ENCODE measurements at places on chromosomes 7 and 10. TPM values are rescaled to one million over a fixed set of nuclear protein-coding genes. Genes with fewer than 3 reads are reported as not detected.

The DYDC2 gene
- not detected for total RNA-seq

GRCh38 chr7:45586542-45587520 lies 12.7 kb downstream of the ADCY1 start:
- no peak overlapping the region for H3K27ac ChIP-seq
- no peak overlapping the region for H3K4me3 ChIP-seq
- H3K36me3 ChIP-seq, result no peaks in the 10 kb centered on the region
- DNase-seq, result no peak

DNA sequence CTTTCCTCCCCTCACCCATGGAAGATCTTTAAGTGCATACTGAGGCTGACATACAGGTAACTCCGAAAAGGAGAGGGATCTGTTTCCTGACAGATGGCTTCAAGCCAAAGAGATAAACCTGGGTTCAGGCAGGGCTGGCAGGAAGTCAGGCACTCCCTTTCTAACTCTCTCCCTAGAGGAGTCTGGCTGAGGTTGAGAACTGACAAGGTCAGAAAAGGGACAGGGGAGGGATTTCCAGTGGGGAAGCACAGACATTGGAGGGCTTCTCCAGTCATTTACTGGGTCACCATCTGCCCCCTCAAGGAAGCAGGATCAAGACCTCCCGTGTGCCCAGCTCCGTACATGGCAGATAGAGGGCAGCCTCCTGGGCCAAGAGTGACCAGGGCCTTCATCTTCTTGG lies 31.6 kb downstream of the TLX1 start:
- no peak overlapping the region for H3K4me3 ChIP-seq
- H3K27ac ChIP-seq, result no peak overlapping the region
- DNase-seq, result no peak
- H3K4me1 ChIP-seq, result no peaks in the 10 kb centered on the region

- H3K4me1 ChIP-seq, result peaks cover 98% of the 10 kb centered on the region
- no peaks in the 10 kb centered on the region for H3K27me3 ChIP-seq
- no peak overlapping the region for H3K4me3 ChIP-seq
- DNase-seq, result no peak
- peak overlapping the region; percentile 94 for H3K27ac ChIP-seq
These were observed 9.7 kb downstream of the EIF4H start for GRCh38 chr7:74183653-74184450.

DNA sequence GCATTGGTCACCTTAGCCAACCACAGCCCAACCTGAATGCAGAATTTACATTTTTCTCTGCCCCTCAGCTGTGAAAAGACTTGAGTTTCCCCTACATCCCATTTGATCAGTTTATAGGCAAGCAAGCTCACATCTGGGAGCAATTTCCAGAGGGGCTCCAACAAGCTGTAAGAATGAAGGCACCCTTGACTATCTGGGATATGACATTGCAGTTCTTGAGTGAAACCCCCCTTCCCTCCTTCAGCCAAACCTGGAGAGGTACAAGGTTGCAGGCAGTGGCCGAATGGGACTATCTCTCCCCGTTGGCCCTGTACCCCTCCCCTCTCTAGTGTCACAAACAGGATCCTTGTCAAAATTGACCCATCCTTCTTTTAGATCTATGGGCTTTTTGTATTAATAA lies 30.5 kb downstream of the POLL start:
- H3K4me1 ChIP-seq, result no peaks in the 10 kb centered on the region
- no peak overlapping the region for H3K4me3 ChIP-seq
- no peak overlapping the region for H3K27ac ChIP-seq
- peaks cover 17% of the 10 kb centered on the region for H3K36me3 ChIP-seq
- H3K27me3 ChIP-seq, result peaks cover 6% of the 10 kb centered on the region
- no peak for DNase-seq

GRCh38 chr10:75762431-75762802 lies 331.0 kb downstream of the LRMDA start:
- H3K27me3 ChIP-seq, result no peaks in the 10 kb centered on the region
- no peak for DNase-seq
- H3K36me3 ChIP-seq, result no peaks in the 10 kb centered on the region

DNA sequence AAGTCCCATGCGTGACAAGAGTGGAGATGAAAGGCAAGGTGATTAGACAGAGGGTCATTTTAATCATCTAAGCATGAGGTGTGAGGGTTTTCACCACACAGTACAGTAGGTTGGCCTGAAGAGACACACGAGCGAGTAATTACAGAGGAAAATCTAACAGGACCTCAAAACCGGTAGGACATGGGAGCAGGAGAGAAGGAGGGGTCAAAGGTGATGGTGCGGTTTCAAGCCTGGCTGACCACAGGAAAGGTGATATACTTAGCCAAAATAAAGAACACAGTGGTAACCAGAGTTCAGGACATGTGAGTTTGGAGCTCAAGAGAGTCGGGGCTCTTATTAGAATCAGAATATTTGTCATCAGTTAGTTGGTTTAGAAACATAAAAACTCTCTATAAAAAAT lies 20.0 kb downstream of the GLI3 start:
- H3K4me3 ChIP-seq, result no peak overlapping the region
- no peak for DNase-seq
- peak overlapping the region; percentile 14 for H3K27ac ChIP-seq
- no peaks in the 10 kb centered on the region for H3K4me1 ChIP-seq
- H3K36me3 ChIP-seq, result no peaks in the 10 kb centered on the region

DNA sequence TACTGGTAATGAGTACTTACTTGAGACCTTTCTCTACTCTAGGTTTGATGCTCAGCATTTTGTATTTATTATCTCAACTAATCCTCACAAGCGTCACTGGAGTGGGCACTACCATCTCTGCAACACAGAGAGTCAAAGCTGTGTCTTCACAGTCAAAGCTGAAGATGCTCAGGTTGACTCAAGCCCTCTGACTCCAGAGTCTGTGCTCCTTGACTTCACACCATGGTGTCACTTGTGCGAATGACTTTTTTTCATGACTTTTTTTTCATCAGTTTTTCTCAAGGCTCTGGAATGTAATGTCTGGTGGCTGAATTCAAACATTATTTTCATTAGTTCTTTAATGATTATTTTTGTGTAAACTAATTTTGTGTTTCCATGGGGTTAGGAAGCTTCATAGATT lies 30.4 kb upstream of the TARP start:
- H3K27me3 ChIP-seq, result no peaks in the 10 kb centered on the region
- DNase-seq, result no peak
- H3K4me3 ChIP-seq, result no peak overlapping the region
- no peak overlapping the region for H3K27ac ChIP-seq
- no peaks in the 10 kb centered on the region for H3K4me1 ChIP-seq
- no peaks in the 10 kb centered on the region for H3K36me3 ChIP-seq

- no peaks in the 10 kb centered on the region for H3K4me1 ChIP-seq
- H3K4me3 ChIP-seq, result no peak overlapping the region
- no peaks in the 10 kb centered on the region for H3K36me3 ChIP-seq
- H3K27ac ChIP-seq, result no peak overlapping the region
- H3K27me3 ChIP-seq, result no peaks in the 10 kb centered on the region
- no peak for DNase-seq
These were observed 11.1 kb downstream of the BEND7 start for GRCh38 chr10:13517675-13518074.

DNA sequence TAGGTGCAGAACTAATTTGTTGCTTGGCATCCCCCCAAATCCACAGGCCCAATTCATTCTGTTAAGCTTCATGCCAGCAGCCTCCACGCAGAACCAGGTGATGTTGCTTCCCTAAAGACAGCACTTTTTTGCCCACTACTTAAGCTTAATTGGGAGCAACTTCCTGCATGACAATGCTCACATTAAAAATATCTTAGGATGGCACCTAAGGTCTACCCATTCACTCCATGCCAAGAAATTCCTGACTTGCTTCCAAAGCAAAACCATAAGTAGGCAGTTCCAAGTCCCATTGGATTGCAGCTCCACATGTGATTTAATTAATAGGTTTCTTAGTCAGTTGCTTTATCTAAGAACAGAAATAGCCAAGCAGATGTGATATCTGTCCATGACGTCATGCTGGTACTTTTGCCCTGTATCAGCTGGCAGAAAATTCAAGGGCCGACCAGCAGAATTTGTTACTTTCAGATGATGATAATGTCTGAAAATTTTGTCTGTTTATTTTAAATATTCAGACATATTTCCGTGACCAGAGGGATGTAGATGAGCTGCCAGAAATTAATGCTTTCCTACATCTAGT lies 325.5 kb downstream of the LHFPL3 start:
- no peak for DNase-seq
- H3K4me3 ChIP-seq, result no peak overlapping the region
- H3K36me3 ChIP-seq, result no peaks in the 10 kb centered on the region

- no peak for DNase-seq
- no peak overlapping the region for H3K4me3 ChIP-seq
- no peaks in the 10 kb centered on the region for H3K4me1 ChIP-seq
- no peaks in the 10 kb centered on the region for H3K36me3 ChIP-seq
- H3K27me3 ChIP-seq, result no peaks in the 10 kb centered on the region
These were observed 134.8 kb downstream of the PDE1C start for GRCh38 chr7:31935124-31936054.

GRCh38 chr7:103691291-103691690 lies 245.3 kb upstream of the SLC26A5 start:
- no peaks in the 10 kb centered on the region for H3K4me1 ChIP-seq
- no peaks in the 10 kb centered on the region for H3K27me3 ChIP-seq
- H3K27ac ChIP-seq, result no peak overlapping the region
- H3K36me3 ChIP-seq, result no peaks in the 10 kb centered on the region

Data from gastrocnemius medialis (tissue), 4 donors.